ENCODE measurements at places on chromosomes 12 and 14.

DNA sequence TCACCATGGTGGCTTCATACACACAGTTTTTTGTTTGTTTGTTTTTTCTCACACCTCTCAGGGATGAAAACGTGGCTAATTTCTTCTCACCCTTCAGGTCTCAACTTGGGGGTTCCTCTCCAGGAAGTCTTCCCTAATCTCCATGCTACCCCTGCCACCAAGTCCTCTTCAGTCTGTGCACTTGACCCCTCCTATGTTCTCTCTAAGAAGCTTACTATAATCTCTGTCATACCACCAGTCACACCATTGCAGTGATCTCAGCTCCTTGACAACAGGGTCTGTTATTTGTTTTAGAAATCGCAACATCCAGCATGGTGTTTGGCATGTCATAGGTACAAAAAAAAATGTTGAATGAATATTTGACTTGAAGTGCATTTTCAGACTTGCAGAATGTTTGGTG, 83.4 kb downstream of the PRORP start:
- no peak for DNase-seq

DNA sequence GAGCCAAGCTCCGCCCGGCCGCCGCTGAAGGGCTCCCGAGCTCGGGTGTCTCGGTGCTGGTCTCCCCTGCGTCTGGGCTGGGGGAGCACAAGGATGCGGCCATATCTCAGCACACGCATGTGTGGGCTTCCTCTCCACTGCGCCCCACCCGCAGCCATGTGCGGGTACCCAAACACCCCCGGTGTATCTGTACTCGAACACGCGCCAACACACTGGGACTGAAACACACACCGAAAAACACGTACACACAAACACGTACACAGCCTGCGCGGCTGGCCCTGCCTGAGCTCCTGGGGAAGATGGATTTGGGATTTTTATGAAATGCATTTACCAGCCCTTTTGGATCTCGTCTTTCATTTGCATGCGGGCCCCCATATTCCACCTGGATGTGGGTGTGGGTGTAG, 897 bp upstream of the TBX3 start:
- no peak for DNase-seq

- DNase-seq, result peak; percentile 36
Observed at GRCh38 chr14:22561661-22562579, 27.1 kb downstream of the DAD1 start.

DNA sequence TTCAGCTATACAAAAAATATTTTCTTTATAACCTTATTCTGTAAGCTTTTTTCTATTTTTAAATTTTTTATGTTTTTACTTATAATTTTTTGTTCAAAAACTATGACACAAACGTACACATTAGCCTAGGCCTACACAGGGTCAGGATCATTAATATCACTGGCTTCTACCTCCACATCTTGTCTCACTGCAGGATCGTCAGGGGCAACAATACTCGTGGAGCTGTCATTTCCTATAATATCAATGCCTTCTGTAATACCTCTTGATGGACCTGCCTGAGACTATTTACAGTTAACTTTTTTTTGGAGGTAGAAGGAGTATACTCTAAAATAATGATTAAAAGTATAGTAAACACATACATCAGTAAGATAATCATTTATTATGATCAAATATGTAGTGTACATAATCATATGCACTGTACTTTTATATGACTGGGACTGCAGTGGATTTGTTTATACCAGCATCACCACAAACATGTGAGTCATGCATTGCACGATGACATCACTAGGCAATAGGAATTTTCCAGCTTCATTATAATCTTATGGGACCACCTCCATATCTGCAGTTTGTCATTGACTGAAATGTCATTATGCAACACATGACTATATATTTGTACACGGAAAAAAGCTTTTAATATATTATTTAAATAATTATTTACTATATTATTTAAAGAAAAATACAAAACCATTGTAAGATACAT, 18.5 kb upstream of the PMCH start:
- peak; percentile 60 for DNase-seq

- DNase-seq, result peak; percentile 69
Observed at GRCh38 chr12:117854339-117855012, 114.3 kb downstream of the KSR2 start.

DNA sequence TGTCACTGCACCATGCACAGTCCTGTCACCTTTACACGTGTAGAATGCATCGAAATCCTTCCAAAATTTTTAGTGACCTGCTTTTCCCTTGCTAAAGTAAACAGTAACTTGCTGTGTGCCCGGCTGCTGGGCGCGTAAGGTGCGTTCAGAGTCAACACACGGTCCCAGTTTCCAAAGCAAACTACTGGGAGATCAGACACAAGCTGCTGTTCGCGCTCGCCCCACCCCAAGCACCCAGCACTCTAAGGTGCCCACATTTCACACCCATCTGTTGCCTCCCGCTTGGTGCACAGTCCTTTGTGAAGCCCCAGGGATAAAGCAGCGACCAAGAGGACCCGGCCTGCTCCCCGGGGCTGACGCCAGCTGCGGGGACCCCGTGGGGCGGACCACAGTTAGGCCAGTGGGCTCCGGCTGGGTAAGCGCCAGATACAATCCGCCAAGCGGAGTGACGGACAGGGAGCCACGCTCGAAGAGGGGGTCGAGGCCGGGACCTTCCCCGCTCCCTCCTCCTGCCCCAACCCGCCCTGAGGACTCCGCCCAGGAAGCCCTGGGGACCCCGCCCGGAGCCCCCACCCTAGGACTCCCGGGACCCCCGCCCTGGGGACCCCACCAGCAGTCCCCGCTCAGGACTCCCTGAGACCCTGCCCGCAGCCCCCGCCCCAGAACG, 633 bp downstream of the STX2 start:
- DNase-seq, result peak; percentile 54

DNA sequence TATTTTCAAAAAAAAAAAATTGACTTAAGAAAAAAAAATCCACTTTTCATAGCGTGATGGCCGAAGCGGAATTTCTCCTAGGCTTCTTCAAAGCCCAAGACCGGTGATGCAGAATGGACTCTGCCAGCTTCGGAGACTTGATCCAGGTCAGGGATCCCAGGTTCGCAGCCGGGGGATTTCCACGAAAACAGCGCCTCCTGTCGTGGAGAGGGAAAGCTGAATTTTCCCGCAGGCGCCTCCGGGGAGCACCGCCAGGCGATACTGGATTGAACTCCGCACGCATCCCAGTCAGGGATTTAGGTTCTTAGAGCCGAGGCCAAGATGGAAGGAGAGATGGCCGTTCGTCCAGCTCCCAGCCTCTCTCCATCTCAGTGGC, 2.1 kb downstream of the TTC6 start:
- DNase-seq, result no peak

DNA sequence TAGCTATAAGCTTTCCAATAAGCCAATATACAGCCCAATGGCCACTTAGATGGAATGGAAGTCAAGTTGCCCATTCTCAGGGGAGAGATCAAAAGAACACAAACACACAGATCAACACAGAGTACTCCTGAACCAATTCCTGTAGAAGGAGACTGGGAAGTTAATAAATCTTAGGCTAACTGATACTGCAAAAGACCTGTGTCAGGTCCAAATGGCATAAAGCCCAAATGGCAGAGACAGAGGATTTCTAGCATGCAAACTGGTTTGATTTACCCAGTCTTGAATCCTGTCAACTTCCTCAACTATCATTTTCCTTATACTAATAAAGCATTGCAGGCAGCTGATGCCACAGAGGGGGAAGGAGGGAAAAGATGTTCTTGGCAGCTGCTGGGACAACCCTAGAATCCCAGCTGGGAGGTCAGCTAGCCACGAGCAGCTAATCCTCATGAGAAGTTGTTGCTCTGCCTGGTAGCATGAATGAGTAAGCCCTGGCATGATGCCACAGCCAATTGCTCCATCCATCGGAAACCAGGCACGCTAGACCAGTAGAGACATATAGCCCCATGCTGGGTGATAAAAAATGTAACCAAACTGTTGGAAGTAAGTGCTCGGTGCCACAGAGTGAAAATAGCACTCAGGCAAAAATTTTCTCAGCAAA, 26.2 kb downstream of the ANG start:
- DNase-seq, result no peak
